ENCODE measurements at places on chromosomes 16 and 17. TPM values are rescaled to one million over a fixed set of nuclear protein-coding genes. Genes with fewer than 3 reads are reported as not detected.
A peak's percentile ranks its signal among the peaks of the same experiment; 100 is the strongest.

GRCh38 chr17:29753845-29754439, 131.2 kb upstream of the CORO6 start:
- DNase-seq = no peak

DNA sequence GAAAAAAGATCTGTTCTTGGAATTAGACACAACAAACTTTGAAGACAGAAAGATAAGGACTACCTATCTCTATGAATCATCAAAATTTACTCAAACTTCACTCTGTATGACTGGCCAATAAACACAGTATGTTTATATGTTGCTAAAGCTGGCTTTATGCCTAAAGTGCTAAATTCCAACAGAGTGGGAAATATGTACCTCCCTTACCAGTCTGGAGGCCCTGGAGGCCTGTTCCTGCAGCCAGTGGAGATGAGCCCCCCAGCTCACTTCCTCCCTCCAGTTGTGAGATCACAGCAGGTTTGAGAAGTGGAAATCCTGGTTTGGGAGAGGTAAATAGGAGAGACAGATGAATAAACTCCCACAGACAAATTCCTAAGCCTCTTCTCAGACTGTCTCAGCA, 9.0 kb downstream of the ZNF23 start:
- DNase-seq = no peak

GRCh38 chr16:20884240-20884556, 16.0 kb downstream of the DCUN1D3 start:
- DNase-seq = no peak

GRCh38 chr17:19670908-19671307, 22.4 kb downstream of the ALDH3A2 start:
- no peak for DNase-seq

Gene MT4
- total RNA-seq = not detected

Gene HAS3
- 4.2 TPM for total RNA-seq

GRCh38 chr16:5678371-5678770, 580.8 kb upstream of the EEF2KMT start:
- peak; percentile 6 for DNase-seq

Gene PIRT
- total RNA-seq = 0.07 TPM

Gene PLCG2
- 0.93 TPM for total RNA-seq

Gene OR1F1
- total RNA-seq = not detected

DNA sequence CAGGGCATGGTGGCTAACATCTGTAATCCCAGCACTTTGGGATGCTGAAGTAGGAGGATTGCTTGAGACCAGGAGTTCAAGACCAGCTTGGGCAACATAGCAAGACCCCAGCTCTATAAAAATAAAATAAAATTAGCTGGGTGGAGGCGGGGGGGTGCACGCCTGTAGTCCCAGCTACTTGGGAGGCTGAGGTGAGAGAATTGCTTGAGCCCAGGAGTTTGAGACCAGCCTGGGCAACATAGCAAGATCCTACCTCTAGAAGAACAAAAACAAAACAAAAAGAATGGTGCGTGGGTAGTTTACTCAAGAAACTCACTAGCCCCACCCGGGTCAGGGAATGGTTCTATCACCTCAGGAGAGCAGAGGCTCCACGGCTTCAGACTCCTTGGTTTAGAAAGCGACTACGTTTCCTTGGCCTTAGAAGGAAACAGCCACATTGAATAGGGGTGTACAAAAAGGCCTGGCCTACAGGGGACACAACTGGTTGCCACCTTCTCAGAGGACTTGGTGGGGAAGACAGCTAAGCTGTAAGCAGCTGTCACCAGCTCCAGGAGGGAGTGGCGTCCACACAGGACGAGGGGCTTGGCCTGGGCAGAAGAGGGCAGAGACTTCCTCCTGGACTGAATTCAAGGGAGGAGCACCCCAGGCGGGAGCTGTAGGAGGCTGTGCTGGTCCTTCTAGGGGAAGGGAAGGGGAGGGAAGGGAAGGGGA, 716 bp downstream of the TK1 start:
- DNase-seq = no peak

Gene ATP1B2
- 14.3 TPM for total RNA-seq

- DNase-seq = no peak
Observed at GRCh38 chr16:81841722-81842121, 62.6 kb downstream of the PLCG2 start.
